Renal cortical epithelial cell (primary cell): ENCODE measurements at places on chromosomes 3 and 15.

DNA sequence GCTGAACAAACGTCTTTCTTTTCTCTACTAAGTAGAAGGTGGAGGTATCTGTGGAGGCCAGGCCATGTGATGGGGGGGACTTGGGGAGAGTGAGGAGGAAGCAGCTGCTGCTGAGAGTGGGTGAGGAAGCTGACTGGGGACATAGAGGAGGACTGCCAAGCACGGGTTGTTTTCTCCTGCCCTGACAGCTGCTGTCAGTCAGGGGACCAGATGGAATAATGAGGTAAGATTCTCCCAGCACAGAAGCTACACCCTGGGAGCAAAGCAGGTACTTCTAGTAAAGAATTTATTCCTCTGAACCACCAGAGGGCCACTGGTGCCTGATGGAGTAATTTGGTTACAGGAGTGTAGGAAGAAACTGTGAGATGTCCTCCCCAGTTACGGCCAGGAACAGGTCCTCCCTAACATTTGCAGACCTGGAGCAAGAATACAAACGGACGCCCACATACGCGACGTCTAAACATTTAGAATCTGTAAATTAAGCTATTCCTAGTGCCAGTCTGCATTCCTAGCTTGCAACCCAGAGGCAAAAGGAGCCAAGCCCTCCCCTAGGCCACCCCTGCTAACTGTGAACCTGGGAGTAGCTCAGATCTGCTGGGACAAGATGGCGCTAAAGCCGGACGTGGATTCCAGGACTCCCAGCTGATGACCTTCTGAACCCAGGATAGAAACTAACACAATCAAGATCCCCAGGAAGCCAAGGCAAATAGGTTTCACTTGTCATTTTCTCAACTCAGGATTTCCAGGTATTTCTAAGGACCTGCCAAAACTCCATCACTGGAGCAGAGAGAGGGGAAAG lies 14.8 kb downstream of the CRYGS start:
- no peak for DNase-seq

DNA sequence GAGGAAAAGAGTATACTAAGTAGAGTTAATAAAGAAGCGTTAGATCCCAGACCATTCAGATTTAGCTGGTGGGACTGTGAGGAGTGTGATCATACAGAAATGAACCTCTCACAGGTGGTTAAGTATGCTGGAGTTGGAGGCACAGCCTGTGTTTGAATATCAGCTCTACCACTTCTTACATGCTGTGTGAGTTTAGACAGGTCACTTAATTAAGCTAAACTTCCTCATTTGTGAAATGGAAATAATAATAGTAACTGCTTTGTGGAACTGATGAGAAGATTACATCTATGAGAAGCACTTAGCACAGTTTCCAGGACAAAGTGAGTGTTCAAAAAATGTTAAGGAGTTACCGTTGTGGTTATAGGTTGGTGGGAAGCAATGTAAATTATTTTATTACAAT lies 8.4 kb downstream of the ACP3 start:
- peak; percentile 41 for DNase-seq

GRCh38 chr3:143360244-143360643 lies 240.7 kb downstream of the CHST2 start:
- DNase-seq = no peak

DNA sequence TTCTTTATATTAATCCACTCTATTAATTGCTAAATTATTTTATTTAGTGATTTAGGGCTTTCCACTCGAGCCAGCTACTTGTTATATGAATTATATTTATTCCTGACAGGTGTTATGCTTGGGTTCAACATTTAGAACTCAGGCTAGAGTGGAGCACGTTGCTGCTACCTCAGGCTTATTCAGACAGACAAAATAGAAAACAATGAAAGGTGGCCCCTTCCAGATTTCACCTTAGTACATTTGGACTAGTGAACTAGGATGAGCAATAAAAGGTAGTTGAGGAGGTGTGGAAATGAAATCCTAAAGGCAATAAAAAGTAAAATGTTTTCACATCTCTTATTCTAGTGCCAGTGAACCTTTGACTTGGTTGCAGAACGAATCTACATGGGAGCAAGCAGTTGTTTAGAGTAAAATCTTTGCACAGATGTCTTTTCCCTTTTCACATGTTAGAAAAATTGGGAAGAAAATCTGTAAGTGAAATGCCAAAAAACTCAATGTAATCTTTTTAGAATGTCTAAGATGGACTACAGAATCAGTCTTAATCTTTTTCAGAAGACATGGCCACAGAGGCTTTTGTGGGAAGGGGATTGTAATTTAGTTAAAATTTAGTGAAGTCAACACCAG lies 63.8 kb downstream of the AKAP13 start:
- no peak for DNase-seq

- DNase-seq = no peak
Measured at GRCh38 chr3:132550579-132551305, 46.3 kb upstream of the ACKR4 start.

DNA sequence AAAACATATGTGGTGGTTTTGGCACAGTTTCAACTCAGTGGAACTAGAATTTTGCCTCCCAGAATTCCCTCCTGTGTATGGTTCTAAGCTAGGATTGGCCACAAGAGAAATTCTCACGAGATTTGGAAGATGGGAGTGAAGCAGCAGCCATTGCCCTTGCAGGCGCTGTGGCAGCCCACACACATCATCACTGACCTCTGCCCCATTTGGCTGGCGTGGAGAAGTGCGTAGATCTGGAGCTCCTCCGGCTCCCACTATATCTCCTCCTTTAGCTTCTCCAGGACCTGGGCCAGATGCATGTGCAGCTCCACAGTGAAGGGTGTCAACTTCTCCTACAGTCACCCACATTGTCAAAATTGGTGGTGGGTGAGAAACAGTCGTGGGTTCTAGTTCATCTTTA lies 199.6 kb downstream of the EFHB start:
- DNase-seq = no peak

DNA sequence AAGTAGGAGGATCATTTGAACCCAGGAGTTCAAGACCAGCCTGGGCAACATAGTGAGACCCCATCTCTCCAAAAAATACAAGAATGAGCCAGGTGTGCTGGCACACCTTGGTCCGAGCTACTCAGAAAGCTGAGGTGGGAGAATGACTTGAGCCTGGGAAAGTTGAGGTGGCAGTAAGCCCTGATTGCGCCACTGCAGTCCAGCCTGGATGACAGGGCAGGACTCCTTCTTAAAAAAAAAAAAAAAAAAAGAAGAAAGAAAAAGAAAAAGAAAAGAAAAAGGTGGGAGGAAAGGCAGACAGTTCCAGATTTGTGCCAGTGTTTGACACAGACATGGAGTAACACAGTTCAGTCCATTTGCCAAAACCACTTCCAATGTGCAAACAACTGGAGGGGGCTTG lies 75.7 kb downstream of the ATP10A start:
- DNase-seq = no peak

GRCh38 chr3:108342837-108343486 lies 46.6 kb downstream of the HHLA2 start:
- DNase-seq = peak; percentile 68

DNA sequence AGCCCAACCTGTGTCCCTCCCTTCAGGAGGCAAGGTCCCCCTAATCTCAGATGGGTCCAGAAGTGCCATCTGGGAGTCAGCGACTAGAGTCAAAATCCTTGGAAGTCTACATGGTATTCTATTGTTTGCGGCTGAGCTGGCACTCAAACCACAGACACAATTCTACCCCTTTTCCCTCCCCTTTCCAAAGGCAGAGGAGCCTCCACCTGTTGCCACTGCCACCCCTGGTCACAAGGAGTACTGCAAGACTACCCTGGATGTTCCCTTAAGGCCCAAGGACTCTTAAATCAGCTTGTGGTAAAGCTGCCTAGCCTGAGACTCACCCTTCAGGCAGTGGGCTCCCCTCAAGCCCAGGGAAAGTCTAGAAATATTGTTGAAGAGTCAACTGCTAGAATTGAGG lies 4.3 kb upstream of the OR5H6 start:
- no peak for DNase-seq

- no peak for DNase-seq
Measured at GRCh38 chr3:23698652-23699313, 107.0 kb upstream of the UBE2E1 start.

GRCh38 chr15:63901912-63902670 lies 68.3 kb upstream of the HERC1 start:
- no peak for DNase-seq
